ENCODE measurements at places on chromosomes 5 and 9. TPM values are rescaled to one million over a fixed set of nuclear protein-coding genes. Genes with fewer than 3 reads are reported as not detected.

- peak overlapping the region; percentile 54 for H3K27ac ChIP-seq
- no peaks in the 10 kb centered on the region for H3K27me3 ChIP-seq
- DNase-seq: no peak
- H3K4me1 ChIP-seq: peaks cover 6% of the 10 kb centered on the region
- H3K4me3 ChIP-seq: no peak overlapping the region
Measured at GRCh38 chr9:133854765-133855164, 116.6 kb upstream of the SARDH start.

DNA sequence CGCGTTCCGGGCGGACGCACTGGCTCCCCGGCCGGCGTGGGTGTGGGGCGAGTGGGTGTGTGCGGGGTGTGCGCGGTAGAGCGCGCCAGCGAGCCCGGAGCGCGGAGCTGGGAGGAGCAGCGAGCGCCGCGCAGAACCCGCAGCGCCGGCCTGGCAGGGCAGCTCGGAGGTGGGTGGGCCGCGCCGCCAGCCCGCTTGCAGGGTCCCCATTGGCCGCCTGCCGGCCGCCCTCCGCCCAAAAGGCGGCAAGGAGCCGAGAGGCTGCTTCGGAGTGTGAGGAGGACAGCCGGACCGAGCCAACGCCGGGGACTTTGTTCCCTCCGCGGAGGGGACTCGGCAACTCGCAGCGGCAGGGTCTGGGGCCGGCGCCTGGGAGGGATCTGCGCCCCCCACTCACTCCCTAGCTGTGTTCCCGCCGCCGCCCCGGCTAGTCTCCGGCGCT, at the start of gene DAPK1:
TSS of gene DAPK1 (plus strand) at position 264 of the 442 bp plus-strand sequence. CDS start 1,211 bp downstream, outside the sequence.
- DNase-seq: peak; percentile 68
- H3K27me3 ChIP-seq: peaks cover 9% of the 10 kb centered on the region
- H3K36me3 ChIP-seq: no peaks in the 10 kb centered on the region
- H3K4me3 ChIP-seq: peak within 1 kb of the TSS; percentile 70
- no peaks in the 10 kb centered on the region for H3K4me1 ChIP-seq

- no peak for DNase-seq
- no peak overlapping the region for H3K4me3 ChIP-seq
- no peaks in the 10 kb centered on the region for H3K36me3 ChIP-seq
- H3K4me1 ChIP-seq: peaks cover 4% of the 10 kb centered on the region
- H3K27me3 ChIP-seq: no peaks in the 10 kb centered on the region
- no peak overlapping the region for H3K27ac ChIP-seq
Measured at GRCh38 chr5:111703662-111704061, 53.3 kb downstream of the NREP start.

DNA sequence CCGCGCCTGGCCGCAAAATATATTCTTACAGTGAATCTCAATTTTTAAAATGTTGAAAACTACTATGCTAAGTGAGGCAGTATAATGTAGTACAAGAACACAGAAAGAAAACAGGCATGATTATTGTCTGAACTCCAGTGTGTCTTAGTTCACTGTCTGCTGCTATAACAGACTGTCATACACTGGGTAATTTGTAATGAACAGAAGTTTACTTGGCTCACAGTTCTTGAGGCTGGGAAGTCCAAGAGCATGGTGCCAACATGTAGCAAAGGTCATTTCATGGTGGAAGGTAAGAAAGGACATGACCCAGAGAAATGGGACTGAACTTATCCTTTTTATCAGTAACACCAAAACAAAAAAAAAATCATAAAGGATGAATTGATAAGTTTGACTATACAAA, 19.9 kb upstream of the TEX10 start:
- no peak for DNase-seq
- H3K27me3 ChIP-seq: no peaks in the 10 kb centered on the region
- H3K4me3 ChIP-seq: no peak overlapping the region
- no peaks in the 10 kb centered on the region for H3K36me3 ChIP-seq

The JMY gene
- total RNA-seq: 8.0 TPM

DNA sequence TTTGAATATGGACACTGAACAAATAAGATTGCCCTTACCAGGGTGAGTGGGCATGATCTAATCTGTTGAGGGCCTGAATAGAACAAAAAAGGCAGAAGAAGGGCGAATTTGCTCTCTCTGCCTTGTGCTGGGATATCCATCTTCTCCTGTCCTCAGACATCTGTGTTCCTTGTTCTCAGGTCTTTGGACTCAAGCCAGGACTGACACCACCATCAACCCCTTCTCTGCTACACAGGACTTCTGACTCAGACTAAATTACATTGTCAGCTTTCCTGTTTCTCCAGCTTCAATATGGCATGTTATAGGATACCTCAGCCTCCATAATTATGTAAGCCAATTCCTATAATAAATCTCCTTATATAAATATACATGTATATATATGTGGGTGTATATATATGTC, 40.8 kb upstream of the SLCO6A1 start:
- no peak overlapping the region for H3K27ac ChIP-seq
- no peak overlapping the region for H3K4me3 ChIP-seq
- no peaks in the 10 kb centered on the region for H3K4me1 ChIP-seq
- DNase-seq: no peak
- no peaks in the 10 kb centered on the region for H3K27me3 ChIP-seq

DNA sequence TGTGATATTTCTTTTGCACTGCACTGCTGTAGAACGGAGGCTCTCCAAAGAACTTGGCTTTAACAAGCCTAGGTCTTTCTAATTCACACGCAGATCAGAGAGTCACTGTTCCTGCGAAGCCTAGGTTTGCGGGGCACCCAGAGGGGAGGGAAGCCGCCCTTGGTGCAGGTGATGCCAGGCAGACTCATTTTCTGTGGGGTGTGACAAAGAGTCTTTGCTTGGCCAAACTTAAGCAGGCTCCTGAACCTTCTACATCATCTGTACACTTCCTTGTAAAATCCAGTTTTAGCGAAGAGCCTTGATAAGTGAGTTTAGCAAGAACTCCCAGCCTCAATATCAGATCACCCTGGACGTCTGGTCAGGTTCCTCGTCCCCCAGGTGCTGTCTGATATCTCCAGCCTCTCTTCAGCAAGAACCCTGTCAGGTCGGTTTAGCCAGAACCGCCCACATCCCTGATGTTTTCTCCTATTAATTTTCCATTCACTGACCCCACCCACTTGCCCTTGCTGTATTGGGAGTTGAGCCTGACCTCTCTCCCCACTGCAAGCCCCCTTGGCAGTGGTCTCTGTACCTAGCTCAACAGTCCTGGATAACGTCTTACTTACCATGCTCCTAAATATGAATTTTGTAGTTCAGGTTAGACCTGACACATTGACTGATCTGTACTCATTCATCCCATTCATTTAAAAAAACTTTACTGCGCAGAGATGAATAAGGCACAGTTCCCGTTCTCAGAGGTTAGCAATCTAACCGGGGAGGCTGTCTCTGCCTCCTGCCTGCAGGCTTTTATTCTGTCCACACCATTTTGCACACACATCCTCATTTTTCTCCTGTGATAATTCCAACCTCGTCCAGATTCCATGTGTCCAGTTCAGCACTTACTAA, 880 bp upstream of the UBAC1 start:
- H3K27ac ChIP-seq: no peak overlapping the region
- H3K4me1 ChIP-seq: peaks cover 9% of the 10 kb centered on the region
- DNase-seq: no peak
- H3K27me3 ChIP-seq: no peaks in the 10 kb centered on the region
- no peak overlapping the region for H3K4me3 ChIP-seq
- no peaks in the 10 kb centered on the region for H3K36me3 ChIP-seq

- no peak overlapping the region for H3K27ac ChIP-seq
- H3K4me3 ChIP-seq: no peak overlapping the region
- H3K4me1 ChIP-seq: no peaks in the 10 kb centered on the region
- H3K36me3 ChIP-seq: no peaks in the 10 kb centered on the region
- no peak for DNase-seq
Measured at GRCh38 chr5:64462391-64462790, 43.4 kb upstream of the RGS7BP start.

- no peak overlapping the region for H3K4me3 ChIP-seq
- no peak for DNase-seq
- H3K36me3 ChIP-seq: no peaks in the 10 kb centered on the region
- no peaks in the 10 kb centered on the region for H3K27me3 ChIP-seq
Measured at GRCh38 chr9:21579743-21580142, 97.6 kb upstream of the IFNE start.

The BAAT gene
- 0.30 TPM for total RNA-seq

- H3K4me1 ChIP-seq: peaks cover 5% of the 10 kb centered on the region
- H3K27ac ChIP-seq: no peak overlapping the region
- no peak overlapping the region for H3K4me3 ChIP-seq
- DNase-seq: peak; percentile 85
Measured at GRCh38 chr9:126398403-126399058, 71.9 kb downstream of the MVB12B start.

- H3K36me3 ChIP-seq: peaks cover 9% of the 10 kb centered on the region
- H3K27me3 ChIP-seq: no peaks in the 10 kb centered on the region
- no peaks in the 10 kb centered on the region for H3K4me1 ChIP-seq
- H3K27ac ChIP-seq: no peak overlapping the region
Measured at GRCh38 chr5:252546-252945, 18.9 kb upstream of the PDCD6 start.

- no peaks in the 10 kb centered on the region for H3K4me1 ChIP-seq
- no peaks in the 10 kb centered on the region for H3K27me3 ChIP-seq
- no peak for DNase-seq
- no peak overlapping the region for H3K4me3 ChIP-seq
- H3K27ac ChIP-seq: no peak overlapping the region
Measured at GRCh38 chr5:172626031-172626581, 15.0 kb upstream of the NEURL1B start.

GRCh38 chr9:3962496-3962895, 337.4 kb downstream of the GLIS3 start:
- no peak for DNase-seq
- H3K4me1 ChIP-seq: no peaks in the 10 kb centered on the region
- H3K27ac ChIP-seq: no peak overlapping the region
- no peaks in the 10 kb centered on the region for H3K36me3 ChIP-seq
- no peak overlapping the region for H3K4me3 ChIP-seq

GRCh38 chr5:84779186-84779585, 394.5 kb upstream of the EDIL3 start:
- H3K36me3 ChIP-seq: no peaks in the 10 kb centered on the region
- no peak for DNase-seq
- H3K27ac ChIP-seq: no peak overlapping the region
- H3K4me1 ChIP-seq: no peaks in the 10 kb centered on the region
- H3K4me3 ChIP-seq: no peak overlapping the region

DNA sequence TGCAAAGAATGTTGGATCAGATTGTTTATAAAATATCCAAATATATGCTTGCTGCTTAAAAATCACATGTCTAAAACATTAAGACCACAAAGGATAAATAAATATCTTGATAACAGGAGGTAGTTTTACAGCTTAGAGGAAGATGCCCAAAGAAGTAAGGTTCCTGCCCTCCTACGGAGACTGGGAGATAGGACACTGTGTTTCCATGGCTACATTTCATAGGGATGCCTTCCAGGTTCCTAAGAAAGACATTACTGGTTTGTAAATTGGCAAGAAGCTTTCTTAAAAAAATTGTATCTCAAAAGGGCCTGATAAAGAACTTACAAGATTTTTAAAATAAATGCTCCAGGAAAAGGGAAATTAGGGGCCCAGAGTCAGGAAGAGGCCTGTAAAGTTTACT, 437.2 kb downstream of the HINT1 start:
- no peaks in the 10 kb centered on the region for H3K27me3 ChIP-seq
- no peak overlapping the region for H3K27ac ChIP-seq
- no peak overlapping the region for H3K4me3 ChIP-seq
- H3K4me1 ChIP-seq: no peaks in the 10 kb centered on the region
- no peaks in the 10 kb centered on the region for H3K36me3 ChIP-seq

DNA sequence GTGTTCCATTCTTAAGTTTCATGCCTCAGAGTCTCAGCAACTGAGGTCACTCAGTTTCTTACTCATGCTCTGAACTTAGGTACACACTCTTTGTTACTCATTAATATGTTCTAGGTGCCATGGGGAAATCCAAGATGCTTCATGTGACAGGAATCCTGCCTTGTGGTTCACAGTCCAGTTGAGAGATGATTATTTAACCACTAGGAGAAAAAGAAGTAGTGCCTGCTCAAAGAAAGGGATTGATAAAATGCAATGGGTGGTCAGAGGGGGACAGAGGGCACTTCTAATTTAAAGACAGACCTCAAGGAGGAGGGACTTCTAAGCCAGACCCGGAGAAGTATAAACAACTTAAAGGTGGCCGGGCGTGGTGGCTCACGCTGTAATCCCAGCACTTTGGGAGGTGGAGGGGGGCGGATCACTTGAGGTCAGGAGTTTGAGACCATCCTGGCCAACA, 69.0 kb downstream of the UGCG start:
- H3K4me3 ChIP-seq: no peak overlapping the region
- no peaks in the 10 kb centered on the region for H3K4me1 ChIP-seq
- H3K27ac ChIP-seq: peak overlapping the region; percentile 44
- no peak for DNase-seq

The SLC34A1 gene
- not detected for total RNA-seq

GRCh38 chr9:4515958-4516375, 25.7 kb downstream of the SLC1A1 start:
- no peak overlapping the region for H3K4me3 ChIP-seq
- peaks cover 1% of the 10 kb centered on the region for H3K4me1 ChIP-seq
- H3K27ac ChIP-seq: no peak overlapping the region
- no peaks in the 10 kb centered on the region for H3K27me3 ChIP-seq
- no peaks in the 10 kb centered on the region for H3K36me3 ChIP-seq
- no peak for DNase-seq

The TMOD1 gene
- total RNA-seq: 1.0 TPM

DNA sequence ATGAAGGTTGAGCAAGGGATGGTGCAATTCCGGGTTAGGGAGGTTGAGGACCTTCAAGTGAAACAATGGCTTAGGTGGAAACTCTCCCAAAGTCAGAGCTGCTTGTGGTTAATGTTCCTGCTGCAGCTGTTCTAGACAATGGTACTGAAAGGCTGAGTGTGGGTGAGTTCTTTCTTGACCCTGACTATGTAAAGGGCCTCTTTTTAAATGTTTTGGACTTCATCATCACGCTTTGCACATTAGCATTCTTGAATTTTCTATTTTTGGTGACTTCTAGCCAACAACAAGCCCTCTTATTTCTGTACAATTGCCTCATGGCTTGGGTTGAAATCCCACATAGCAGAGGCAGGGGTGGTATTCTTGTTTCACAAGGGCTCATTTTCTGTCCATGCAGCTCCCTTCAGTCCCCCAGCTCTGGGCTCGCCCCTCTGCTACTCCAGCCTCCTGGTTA, 136.3 kb upstream of the ANKRD55 start:
- H3K27me3 ChIP-seq: no peaks in the 10 kb centered on the region
- no peaks in the 10 kb centered on the region for H3K36me3 ChIP-seq
- no peak for DNase-seq
- no peak overlapping the region for H3K27ac ChIP-seq
- no peak overlapping the region for H3K4me3 ChIP-seq

DNA sequence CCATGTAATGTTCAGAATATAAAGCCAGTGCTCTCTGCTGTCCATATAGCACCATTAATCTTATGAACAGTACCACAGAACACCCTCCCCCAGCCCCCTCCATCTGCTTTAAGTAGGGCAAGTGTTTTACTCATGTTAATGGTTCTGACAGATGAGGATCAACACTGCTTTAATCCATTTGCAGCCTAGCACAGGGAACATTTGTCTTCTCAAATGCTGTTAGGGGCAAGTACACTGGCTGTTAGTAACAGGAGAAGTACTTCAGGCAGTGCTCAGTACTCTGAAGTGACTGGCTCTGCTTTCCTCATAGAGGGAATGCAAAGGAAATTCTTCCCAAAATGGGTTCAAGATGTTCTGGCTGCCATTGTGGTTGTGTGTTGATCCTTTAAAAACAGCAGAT, 202.6 kb downstream of the DCP2 start:
- DNase-seq: no peak
- H3K27me3 ChIP-seq: no peaks in the 10 kb centered on the region
- H3K4me3 ChIP-seq: no peak overlapping the region
- no peaks in the 10 kb centered on the region for H3K36me3 ChIP-seq
- H3K27ac ChIP-seq: no peak overlapping the region

GRCh38 chr5:146703499-146703898, 175.1 kb downstream of the PPP2R2B start:
- H3K27me3 ChIP-seq: no peaks in the 10 kb centered on the region
- DNase-seq: no peak
- no peak overlapping the region for H3K27ac ChIP-seq
- H3K36me3 ChIP-seq: no peaks in the 10 kb centered on the region
